Stimulated activated CD4-positive, alpha-beta T cell treated with anti-CD3 and anti-CD28 coated beads, Interleukin-1b, Interleukin-23, amount 100 ng/mL, for 24 hours (primary cell): ENCODE measurements at places on chromosomes 12 and 14.

GRCh38 chr12:240566-240965, 22.1 kb downstream of the SLC6A13 start:
- no peak for DNase-seq

DNA sequence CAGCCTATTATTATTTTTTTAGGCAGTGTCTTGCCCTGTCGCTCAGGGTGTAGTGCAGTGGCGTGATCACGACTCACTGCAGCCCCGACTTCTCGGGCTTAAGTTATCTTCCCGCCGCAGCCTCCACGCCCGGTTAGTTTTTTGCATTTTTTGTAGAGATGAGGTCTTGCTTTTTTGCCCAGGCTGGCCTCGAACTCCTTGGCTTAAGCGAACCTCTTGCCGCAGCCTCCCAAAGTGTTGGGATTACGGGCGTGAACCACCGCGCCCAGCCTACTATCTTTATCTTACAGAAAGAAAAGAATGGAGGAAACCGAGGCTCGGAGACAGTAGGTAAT, 507 bp upstream of the PTPN11 start:
- no peak for DNase-seq

- DNase-seq: no peak
Observed at GRCh38 chr12:5988088-5988487, 43.0 kb upstream of the ANO2 start.

DNA sequence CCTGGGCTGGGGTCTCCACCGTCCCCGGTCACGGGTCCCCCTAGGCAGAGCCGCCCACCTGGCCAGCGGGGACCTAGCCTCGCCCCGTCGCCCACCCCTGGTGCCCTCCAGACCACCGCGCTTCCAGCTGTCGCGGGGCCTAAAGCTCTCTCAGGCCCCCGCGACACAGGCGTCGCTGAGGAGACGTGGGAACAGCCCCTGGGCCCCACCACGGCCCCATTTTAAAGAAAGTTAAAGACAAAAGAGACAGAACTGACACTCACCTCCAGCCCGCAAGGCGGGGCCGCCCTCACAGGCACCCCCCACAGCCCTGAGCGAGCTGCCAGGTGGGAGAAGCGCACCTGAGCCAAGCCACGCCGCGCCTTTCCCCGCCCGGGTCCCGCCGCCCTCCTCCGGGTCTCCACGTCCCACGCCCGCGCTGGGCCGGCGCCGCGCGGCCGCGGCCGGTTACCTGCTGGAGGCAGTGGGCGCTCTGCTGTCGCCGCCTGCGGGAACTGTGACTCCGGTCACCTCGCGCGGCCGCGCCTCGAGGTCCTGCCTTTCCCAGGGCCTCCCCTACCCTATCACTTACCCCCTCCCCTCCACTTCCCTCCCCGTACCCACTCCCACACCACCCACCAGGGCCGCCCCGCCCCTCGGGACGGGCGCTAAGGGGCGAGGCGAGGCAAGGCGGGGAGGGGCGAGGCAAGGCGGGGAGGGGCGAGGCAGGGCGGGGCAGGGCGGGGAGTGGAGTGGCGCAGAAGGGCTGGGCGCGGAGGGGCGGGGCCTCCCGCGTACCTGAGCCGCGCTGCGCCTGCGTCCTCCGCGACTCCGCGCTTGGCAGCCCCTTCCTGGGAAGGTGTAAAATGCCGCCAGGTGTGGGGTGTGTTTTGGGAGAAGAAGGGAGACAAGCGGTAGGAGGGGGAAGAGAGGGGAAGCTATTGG, 31.2 kb downstream of the TC2N start:
- DNase-seq: peak; percentile 91

GRCh38 chr14:75252254-75252837, 26.3 kb upstream of the FOS start:
- DNase-seq: no peak

DNA sequence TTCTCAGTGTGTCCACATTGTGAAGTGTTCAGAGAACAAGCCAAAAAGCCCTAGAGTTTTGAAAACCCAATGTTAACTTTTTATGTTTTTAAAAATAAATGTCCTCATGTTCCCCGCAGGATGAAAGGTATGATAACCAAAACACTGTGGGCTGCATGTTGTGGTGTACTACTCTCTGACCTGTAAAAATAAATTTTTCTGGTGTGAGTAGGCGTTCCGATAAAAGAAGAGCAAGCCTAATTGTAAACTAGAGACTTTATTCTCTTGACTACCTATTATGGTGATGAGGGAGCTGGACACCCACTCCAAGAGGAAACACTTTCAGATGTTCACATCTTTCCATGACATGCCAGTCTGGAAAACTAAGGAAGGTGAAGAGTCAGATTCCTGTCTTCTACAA, 18.2 kb downstream of the PTGER2 start:
- DNase-seq: no peak

DNA sequence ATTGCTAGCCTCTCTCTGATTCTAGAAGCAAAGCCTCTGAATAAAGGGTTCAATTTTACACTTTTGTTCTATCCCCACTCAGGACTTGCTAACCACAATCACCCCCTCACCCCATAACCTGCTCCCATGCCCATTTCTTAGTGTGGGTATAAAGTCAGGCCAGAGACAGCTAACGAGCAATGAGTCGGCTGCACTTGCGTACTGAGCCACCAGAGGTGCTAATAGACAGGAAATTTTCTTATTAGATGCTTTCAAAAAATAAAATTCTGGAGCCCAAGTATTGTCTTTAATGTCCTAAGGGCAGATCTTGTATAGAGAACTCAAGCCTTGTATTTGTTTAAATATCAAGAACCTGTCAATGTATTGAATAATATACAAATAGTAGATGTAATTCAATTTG, 256.9 kb downstream of the SYT1 start:
- no peak for DNase-seq

DNA sequence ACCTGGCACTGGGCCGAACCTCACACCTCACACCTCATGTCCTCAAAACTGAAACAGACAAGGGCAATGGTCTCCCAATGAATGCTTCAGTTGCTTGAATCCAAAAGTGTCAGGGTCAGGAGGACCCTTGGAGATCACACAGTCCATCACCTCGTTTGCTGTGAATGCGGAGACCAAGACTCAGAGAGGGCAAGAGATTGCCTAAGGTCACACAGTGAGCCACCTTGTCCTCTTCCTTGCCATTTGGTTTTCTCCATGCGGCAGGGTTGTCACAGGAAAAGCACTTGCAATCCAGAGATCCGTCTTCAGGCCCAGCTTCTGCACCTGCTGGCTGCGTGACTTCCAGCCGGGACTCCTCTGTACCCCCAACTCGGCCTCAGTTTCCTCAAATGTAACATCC, 28.0 kb downstream of the MVK start:
- no peak for DNase-seq

- no peak for DNase-seq
Observed at GRCh38 chr12:113479590-113480335, 8.1 kb upstream of the LHX5 start.

DNA sequence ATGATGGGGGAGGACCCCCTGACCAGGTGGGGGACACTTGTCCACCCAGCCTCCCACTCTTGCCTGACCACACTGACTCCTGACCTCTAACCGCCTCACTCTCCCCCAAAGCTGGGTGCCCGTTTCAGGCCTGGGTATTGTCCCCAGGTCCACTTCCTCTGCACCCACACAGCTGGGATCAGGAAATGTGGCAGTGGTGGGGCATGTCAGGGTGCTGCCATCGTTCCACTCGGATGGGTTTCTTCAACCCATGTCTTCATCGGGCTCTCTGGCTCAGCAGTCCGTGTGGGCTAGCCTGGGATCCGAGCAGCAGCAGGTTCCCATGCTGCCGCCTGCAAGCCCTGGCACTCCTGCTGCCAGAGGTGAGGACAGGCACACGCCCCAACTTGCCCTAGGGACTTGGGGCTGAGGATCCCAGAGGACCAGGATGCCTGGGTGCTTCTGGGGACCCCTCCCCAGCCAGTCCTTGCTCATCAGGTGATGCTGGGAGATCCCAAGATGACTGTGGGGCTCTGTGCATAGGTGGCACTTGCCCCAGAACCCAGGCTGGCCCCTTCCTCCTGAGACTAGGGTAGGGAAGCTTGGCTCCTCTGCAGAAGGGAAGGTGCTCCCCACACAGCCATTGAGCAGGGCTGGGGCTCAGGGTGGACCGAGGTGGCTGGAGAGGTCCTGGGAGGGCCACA, 2.9 kb upstream of the CLBA1 start:
- DNase-seq: no peak

- DNase-seq: no peak
Observed at GRCh38 chr12:130331146-130331545, 6.5 kb upstream of the PIWIL1 start.

- DNase-seq: no peak
Observed at GRCh38 chr12:51240971-51241370, 2.3 kb downstream of the DAZAP2 start.

- DNase-seq: no peak
Observed at GRCh38 chr14:60090864-60091519, 731 bp upstream of the PCNX4 start.

DNA sequence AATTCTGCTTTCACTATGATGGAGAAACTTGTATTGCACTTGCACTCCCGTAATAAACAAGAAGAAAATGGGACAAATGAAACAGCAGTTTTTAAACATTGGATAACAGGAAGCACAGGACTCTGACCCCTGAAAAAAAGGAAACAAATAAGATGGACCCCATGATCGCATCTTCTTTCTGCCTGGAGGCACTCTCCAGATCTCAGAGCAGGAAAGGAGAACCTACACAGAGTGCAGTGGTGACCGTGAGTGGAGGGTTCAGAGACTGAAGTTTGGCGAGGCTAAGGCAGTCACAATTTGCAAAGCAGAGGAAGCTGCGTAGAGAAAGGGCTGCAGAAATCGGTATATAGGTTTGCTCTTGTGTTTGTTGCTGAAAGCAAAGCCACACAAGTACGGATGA, 6.1 kb upstream of the FGF6 start:
- no peak for DNase-seq

DNA sequence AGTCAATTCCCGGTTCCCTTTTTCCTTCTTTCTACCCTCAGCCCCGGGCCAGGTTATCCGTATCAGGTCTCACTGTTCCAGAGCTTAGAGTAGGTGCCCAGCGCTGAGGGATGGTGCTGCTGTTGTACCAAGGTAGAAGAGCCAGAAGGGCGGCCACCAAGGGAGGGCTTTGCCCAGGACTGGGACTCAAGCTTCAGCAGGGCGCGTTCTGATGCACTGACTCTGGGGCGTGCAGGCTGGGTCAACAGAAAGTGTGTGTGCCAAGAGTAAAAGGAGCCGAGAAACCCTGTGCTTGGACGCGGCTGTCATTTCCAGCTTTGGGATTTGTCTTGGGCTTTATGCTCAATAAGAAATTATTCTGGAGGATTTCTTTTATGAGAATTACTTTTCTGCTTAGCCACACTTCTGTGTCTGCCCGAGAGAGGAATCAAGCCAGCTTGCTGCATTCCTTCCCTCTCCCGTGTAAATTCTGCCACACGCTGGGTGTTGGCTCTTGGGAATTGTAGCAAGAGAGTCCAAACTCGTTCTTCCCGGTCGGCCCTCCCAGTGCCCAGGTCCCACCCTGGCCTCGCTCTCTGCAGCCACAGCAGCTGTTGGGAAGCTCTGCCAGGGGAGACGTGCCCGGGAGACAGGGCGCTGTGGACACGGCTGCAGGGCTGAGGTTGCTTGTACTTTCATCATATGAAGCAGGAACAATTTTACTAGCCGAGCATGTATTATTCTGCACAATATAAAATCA, 98.0 kb downstream of the FBXL14 start:
- DNase-seq: no peak

DNA sequence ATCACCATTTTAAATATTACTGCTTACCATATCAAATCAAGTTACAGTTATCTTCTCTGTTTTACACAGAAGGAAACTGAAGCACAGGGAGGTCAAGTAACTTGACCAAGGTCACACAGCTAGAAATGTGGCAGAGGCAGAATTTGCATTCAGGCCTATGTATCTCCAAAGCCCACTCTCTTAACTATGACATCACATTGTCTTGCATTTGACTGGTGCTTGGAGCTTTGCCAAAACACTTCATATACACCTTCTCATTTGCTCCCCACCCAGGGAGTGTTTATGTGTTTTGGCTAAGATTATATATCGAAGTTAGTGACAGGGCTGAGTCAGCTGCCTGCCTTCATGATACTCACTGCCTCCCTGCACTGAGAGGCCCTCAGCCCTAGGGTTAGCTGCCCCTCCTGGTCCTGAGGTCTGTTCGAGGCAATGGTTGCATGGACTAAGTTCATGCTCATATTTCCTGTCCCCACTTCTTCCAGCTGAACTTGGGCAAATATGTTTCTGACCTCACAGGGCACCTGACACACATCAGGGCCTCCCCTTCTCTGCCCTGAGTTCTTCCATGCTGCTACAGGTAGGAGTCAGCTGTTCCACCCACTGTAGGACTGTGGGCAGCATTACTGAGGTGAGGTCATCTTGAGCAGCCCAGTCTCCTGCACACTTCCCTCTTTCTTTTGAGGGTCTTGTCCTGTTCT, 1.8 kb downstream of the GALNT6 start:
- DNase-seq: no peak
